Muscle of leg (tissue), 16 donors: ENCODE measurements at places on chromosomes 4 and X.

DNA sequence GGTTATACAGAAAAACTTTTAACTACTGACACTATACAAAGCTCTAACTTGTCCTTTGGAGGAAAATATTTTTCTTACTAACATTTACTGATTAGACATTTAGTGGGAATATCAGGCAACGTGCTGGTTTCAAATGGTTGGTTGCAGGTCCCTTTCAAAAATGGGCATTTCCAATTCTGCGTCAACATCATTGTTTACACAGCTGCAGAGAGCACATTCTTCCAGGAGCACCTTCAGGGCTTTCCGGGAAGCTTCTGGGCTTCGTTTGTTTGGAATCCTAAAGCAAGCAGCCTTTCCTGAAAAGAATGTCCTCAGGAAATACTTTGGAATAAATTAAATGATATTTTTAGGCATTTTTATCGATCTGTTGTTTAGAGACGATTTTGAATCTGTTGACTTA lies 289.7 kb downstream of the TRIML1 start:
- peak; percentile 45 for DNase-seq

DNA sequence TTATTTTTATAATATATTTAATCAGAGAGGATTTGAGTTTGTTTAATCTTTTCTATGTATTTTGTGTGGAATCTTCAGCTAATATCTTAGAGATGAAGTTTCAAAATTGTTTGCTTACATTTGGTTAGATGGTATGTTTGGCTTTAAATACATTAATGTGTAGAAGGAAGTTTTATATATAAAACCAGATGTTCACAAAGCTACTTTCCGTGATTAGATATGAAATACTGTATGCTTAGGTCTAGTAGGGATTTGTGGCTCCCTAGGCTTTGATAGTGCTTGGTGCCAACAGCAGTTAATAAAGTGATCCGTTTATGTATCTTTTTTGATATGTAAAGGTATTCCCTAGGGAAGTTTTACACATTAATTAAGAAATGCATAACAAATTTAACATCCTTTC lies 223.0 kb downstream of the ARHGAP10 start:
- DNase-seq, result no peak

DNA sequence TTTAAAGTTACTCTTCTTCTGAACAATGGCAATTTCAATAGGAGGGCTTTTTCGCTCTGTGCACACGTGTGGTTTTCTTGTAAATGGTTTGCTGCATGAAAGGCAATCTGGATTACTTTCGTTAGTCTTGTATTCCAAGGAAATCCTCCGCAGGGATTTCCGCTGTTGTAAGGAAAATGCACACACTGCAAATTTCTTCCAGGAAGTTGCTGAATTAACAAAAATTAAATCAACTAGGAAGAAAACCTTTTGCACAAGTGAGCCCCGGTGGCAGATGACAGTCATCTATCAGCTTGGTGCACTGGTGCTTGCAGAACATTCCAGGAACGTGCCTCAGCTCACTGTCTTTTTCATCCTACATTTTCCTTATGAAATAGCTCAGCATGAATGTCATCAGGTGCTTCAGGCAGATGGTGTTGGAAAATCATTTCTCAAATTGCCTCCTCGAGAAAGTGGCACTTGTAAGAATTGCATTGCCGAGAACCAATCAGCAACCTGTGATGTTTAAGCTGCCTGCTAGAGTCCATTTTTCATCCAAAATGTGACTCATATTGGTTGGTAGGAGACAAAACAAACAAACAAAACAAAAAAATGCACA lies 272.4 kb upstream of the VCX start:
- DNase-seq, result peak; percentile 4

GRCh38 chrX:129618997-129619396 lies 35.8 kb downstream of the APLN start:
- DNase-seq, result peak; percentile 58

DNA sequence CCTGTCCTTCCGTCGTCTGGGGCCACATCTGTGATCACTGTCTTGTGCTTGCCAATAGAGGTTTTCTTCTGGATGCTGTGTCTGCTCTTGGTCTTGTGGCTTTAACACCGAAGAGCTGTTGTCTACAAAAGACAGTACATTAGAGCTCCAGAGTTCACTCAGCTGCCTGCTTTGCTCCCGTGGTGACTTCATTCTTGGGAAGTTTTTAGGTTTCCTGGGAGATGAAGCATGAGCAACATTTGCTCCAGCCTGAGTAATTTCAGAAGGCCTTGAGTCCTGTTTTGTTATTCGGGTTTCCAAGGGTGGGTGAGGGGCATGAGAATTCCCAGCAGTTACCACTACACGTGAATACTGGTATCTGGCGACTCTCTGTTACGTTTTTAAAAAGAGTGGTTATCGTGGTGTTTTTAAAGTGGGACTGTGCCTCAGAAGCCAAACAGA lies 189.2 kb downstream of the SHROOM3 start:
- DNase-seq, result peak; percentile 98

GRCh38 chr4:140993370-140993769 lies 139.9 kb downstream of the RNF150 start:
- DNase-seq, result peak; percentile 58

DNA sequence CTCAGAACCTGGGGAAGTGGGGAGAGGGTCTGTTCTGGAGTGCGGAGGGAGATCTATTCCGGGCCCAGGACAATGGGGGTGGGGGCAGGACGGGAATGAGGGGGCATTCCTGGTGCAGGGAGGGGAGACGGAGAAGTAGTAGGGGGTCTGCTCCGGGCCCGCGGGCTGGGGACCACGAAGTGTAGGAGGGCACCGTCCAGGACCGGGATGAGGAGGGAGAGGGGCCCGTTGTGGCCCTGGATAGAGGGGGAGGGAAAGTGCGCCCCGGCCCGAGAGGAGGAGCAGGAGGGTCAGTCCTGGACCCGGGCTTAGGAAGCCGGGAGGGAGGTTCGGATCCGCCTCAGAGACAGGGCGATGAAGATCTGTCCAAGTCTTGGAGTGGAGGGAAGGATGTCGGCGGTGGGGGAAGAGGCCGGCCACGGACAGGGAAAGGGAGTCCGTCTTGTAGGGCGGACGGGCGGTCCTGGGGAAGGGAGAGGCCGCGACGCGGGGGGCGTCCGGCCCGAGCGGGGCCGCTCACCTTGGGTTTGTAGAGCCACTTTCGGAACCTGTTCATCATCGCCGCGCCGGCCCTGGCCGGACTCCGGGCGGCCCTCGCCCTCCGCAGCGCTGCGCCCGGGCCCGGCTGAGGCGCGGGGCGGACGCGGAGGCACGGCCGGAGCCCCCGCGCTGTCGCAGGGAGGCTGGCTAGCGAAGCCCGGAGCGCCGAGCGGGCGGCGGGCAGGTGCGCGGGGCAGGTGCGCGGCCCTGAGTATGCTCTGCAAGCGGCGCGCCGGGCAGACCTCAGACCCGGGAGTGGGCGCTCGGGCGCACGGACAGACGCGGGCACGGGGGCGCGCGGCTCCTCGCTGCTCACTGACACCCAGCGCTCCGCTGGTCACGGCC lies at the start of gene ZFYVE28:
Gene ZFYVE28, minus strand, starts transcription at position 881 of the 885 bp plus-strand sequence. Its CDS starts 322 bp downstream, at position 559.
- DNase-seq, result no peak

- no peak for DNase-seq
These were observed 241.4 kb upstream of the CLNK start for GRCh38 chr4:10925996-10926395.

DNA sequence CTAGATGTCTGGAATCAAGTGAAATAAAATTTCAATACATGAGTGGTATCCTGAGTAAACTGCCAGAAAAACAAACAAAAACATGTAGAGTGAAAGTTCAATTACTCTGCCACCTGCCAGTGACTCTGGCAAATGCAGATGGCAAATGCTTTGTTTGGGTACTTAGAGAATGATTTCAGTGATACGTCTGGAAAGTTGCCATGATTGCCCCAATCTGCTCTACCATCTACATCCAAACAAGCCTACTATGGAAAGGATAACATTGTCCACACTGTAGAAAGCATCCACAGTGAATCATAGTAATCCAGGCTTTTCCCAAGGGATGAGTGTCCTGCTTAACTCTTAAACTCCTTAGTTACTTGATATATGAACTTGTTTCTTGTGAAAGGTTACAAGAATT lies 3.4 kb downstream of the SPATA4 start:
- DNase-seq, result peak; percentile 7

- peak; percentile 29 for DNase-seq
These were observed 1649.8 kb upstream of the PCDH10 start for GRCh38 chr4:131499141-131499873.

- DNase-seq, result no peak
These were observed 64.6 kb downstream of the REELD1 start for GRCh38 chr4:146278986-146279385.

- DNase-seq, result no peak
These were observed 68.0 kb upstream of the HELT start for GRCh38 chr4:184950117-184950830.

DNA sequence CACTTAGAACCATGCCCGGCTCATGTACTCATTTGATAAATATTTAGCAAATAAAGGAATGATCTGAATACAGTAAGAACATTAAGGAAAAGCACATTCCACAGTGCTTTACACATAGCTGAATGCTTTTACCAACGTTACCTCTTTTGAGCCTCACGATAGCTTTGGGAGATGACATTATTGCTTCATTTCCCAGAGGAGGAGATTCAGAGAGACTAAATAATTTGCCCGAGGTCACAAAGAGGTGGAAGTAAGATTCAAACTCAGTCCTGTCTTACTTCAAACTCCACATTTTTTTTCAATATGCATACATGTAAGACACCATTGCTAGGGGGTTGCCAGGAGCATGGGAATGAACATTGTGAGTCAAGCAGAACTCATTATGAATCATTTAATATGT lies 538.5 kb downstream of the BCOR start:
- no peak for DNase-seq

DNA sequence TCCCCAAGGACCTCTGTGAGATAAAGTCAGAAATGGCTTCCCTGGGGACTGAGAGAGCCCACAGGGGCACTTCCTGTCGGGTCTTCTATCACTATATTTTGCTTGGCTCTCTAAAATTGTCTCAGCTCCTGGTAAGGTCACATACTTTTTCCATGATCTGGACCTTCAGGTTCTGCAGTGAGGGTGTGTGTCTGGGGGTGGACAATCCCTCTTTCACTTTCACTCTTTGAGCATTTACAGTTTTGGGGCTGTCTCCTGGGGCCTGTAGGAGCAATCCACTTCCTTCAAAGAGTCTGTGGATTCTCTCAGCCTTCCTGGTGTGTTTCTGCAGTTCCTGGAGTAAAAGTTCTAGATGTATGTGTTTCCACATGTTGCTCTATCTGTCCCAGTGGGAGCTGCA lies 335.7 kb downstream of the FSTL5 start:
- DNase-seq, result no peak

GRCh38 chr4:46258431-46258830 lies 131.5 kb downstream of the GABRA2 start:
- peak; percentile 25 for DNase-seq

- peak; percentile 86 for DNase-seq
These were observed 717 bp downstream of the PPP3CA start for GRCh38 chr4:101346351-101347266.

GRCh38 chrX:55074851-55075467 lies at the start of gene PAGE2B:
PAGE2B (plus strand) TSS chrX:55075030; CDS start chrX:55076042, 1,012 bp downstream.
- DNase-seq, result no peak

DNA sequence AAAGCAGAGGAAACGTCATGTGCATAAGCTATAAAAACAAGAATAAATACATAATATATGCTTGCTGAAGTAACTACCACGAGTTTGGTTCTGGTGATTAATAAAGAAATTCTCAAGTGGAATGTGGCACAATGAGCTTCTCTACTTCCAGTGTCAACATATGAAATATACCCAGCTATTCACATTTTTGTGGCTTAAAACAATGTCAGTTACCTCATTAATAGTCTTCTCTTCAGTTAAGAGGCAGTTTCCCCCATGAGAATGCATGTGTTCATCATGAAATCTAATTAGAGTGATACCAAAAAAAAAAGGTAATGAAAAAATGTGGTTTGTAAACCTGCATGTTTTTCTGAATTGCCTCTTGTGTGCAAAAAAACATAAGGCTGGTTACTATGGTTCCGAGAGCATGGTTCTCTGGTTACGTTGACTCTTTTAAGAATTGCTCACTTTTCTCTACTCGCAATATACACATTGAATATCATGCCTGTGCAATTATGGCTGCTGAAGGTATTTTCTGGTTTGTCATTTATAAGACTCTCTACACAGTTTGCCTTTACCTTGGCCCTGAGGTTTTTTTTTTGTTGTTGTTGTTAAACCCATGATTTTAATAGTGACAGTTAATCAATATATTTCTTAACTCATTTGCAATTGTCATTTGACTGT lies 108.2 kb downstream of the PCDH7 start:
- DNase-seq, result no peak

- no peak for DNase-seq
These were observed 163.2 kb upstream of the SPANXC start for GRCh38 chrX:141405486-141405852.

DNA sequence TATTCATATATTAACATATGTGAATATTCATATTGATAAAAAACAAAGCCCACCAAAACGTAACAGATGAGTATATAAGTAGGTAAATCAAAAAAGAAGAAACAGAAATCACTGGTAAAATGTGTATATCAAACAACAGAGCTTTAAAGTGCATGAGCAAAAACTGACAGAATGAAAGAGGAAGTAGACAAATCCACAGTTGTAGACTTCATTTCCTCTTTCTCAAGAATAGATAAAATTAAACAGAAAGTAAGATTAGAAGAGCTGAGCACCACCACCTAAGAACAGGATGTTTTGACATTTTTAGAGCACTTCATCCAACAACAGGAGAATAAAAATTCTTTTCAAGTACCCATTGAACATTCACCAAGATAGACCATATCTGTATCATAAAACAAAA lies 64.6 kb downstream of the CNKSR2 start:
- peak; percentile 2 for DNase-seq

- no peak for DNase-seq
These were observed 213.7 kb upstream of the ZIC3 start for GRCh38 chrX:137352101-137352660.

GRCh38 chrX:92270936-92271855 lies 492.0 kb downstream of the PCDH11X start:
- peak; percentile 64 for DNase-seq

DNA sequence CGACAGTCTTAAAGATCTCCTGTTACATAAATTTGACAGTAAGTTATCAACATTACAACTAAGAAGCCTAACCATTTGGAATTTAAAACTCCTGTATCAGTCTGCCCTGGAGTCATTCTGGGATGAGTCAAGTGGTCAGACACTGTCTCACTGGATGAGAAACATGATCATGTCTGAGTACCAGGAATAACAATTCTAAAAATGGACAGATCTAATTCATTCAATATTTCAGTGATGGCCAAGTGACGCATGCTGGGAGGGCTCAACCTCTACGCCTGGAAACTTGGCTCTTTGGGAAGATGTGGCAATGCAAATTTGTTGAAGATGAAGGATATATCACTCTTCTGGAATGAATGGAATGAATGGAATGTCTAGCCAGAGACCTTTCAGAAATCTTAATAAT lies 1427.2 kb downstream of the STIM2 start:
- DNase-seq, result peak; percentile 72

- peak; percentile 55 for DNase-seq
These were observed 201.3 kb downstream of the RBM46 start for GRCh38 chr4:154982187-154983047.

DNA sequence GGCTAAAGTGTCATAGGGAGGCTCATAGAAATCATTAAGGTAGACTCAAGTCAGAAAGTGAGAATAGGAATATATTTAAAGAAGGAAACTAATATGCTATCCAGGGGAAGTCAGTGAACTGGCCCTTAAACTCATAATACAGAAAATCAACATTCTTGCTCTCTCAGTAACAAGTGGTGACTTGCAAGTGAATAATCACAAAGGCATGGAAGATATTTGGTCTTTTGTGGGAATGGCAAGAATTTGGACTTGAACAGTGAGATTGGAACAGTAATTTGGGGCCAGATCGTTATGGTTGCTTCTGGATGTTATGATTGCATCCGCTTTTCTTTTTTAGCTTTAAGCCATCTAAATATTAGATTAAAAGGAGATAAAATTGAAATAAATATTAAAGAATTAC lies 103.8 kb downstream of the TBC1D19 start:
- no peak for DNase-seq
